NCI-H2171 treated with DMSO at 0.1 percent for 48 hours (cell line): ENCODE measurements at places on chromosomes 2 and 18.

- no peak for DNase-seq
These were observed 266.6 kb upstream of the ID2 start for GRCh38 chr2:8414946-8415879.

- DNase-seq, result peak; percentile 74
These were observed 20.7 kb upstream of the C1QL2 start for GRCh38 chr2:119179202-119179601.

DNA sequence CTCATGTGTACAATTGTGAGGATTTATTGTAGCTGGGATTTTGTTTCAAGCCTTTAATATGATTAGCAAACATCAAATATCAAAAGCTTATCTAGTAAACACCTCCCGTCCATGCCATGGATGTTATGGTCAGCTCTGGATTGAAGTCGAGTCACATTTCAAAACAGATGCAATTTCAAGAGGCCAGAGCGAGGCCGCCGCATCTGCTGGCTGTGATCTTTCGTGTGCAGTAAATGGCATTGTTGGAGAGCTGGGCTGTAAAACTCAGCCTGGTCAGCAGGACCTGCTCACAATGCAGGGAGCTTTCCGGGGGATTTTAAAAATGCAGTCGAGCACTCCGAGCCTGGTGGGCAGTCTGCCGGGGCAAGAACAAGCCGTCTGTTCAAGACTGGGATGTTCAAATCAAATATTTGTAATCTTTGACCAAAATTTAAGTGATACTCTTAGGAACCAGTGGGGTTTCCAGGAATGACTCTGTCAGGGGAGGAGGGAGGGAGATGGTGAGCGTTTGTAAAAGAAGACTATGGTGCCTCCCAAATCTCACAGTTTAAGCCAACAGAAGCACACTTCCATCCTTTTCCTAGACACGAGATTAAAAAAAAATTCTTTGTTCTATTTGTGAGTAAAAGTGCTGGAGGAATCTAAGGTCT lies 97.6 kb downstream of the MYCN start:
- no peak for DNase-seq

- DNase-seq, result no peak
These were observed 96.5 kb downstream of the TTC32 start for GRCh38 chr2:19805266-19805665.

DNA sequence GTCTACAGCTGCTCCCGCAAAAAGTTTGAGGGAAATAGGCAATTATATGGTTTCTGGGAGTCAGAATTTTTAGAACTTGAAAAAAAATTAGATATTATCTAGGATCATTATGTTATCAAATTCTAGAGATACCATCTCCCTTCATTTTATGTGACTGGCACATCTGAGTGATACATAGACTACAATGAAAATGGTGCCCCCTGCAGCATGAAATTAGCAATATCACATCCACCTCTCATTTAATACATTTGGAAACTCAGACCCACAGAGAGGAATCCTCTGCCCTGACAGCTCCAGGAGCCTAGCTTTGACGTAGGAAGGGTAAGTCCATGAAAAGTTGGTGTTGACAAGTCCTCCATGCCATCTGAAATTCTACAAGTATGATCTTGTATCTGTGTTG lies 381.6 kb downstream of the SUCLG1 start:
- DNase-seq, result peak; percentile 8

- DNase-seq, result no peak
These were observed 151.0 kb upstream of the COPS8 start for GRCh38 chr2:236934656-236935055.
